ENCODE measurements at places on chromosomes 13 and 19.

DNA sequence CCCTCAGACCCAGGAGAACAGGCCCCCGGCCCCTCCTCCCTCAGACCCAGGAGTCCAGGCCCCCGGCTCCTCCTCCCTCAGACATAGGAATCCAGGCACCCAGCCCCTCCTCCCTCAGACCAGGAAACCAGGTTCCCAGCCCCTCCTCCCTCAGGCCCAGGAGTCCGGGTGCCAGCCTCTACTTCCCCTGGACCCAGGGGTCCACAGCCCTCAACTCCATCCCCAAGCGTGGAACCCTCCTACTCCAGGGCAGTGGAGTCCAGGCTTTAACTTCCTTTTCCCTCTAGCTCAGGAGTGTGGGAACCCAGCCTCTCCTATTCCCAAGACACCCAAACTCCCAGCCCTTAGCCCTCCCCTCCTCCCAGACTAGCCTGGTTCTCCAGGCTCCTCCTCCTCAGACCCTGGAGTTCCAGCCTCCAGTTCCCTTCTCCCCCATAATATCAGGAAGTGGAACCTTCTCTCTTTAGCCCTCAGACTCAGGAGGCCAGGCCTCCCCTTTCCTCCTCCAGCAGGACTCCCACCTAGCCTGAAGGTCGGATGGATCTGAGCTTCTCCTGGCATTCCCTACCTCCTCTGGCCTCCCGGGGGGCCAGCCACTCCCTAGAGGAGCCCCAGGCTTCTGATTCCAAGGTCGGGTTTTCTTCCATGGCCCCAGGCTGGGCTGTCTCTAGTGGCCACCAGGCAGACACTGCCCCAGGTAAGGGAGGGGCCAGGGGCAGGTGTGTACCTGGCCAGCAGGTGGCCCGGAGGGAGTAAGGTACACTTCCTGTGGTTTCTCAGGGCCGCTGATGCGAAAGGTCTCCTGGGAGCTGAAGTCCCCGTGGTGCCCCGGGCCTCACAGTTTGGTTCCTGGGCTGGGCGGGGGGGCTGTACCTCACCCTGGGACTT, at the start of gene TMC4:
TMC4 (minus strand) TSS at position 690 of the 888 bp plus-strand sequence; CDS start at position 647, 43 bp downstream.
- no peak for DNase-seq

DNA sequence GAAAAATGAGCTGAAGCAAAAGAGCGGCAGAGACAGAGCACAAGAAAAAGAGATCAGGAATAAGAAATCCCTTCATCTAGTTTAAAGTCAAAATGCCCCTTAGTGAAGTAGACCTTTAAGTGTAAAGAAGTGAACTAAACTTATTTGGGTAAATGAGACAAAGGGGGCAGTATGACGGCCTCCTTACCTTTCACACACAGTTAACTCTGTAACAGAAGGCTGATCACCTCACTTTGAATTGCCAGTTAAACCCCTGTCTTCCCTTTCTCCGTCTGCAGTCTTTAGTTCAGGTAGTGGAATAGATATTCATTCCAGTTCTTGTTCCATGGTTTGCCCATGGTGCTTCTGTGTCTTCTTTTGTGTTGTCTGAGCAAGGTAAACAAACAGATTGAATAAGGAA, 1029.8 kb downstream of the DIAPH3 start:
- DNase-seq = no peak

GRCh38 chr13:70235565-70235964, 127.3 kb upstream of the KLHL1 start:
- DNase-seq = no peak

GRCh38 chr19:43983544-43983911, 460 bp upstream of the ZNF155 start:
- DNase-seq = no peak

- no peak for DNase-seq
These were observed 57.7 kb downstream of the ANKRD10 start for GRCh38 chr13:110856942-110857835.

DNA sequence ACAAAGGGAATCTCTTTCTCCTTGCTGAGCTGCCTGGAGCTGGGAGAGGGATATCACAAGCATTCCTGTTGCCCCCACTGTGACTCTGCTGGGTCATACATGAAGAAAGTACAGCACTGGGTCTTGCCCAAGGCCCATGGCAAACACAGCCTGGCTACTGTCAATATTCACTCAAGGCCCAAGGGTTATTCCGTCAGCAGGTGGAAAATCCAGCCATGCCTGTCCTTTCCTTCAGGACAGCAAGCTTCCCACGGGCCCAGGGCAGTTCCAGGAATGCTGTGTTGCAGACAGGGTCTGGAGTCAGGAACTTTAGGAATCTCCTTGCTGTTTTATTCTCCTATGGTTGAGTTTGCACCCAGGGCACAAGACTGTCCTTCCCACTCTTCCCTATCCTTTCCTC, 106.8 kb downstream of the TNFSF13B start:
- no peak for DNase-seq

DNA sequence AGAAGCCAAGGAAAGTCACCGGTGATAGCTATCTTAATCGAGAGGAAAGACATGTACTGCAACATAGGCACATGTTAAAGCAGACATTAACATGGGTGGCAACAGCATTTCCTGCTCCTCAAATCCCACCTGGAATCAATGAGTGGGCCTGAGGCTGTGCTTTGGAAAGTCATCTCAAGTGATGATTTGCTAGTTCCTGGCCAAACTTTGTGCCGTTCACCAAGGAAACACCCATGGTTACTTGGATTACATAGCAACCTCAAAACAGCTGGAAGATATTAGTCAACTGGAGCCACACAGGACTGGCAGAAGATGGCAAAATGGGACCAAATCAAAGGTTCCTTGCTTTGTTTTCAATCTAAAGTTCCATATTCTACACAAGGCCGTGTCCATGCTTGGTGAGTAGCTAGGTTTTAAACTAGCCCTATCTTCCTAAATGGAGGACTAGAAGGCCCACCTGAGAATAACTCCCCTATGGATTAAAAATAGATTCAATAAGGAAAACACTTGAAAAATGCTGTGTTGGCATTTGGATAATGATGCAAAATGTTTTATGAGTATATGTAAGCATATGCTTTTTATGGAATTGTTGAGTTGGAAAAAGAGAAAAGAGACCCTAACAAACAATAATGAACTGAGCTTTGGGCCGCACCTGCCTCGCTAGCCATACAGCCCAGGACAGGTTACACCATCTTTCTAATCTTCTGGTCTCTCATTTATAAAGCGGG, 144.5 kb downstream of the RGCC start:
- no peak for DNase-seq

GRCh38 chr19:33895366-33895765, 98.7 kb downstream of the KCTD15 start:
- DNase-seq = no peak

GRCh38 chr13:56755181-56755935, 385.4 kb upstream of the PRR20A start:
- no peak for DNase-seq

- DNase-seq = no peak
These were observed 8.1 kb downstream of the ALOX5AP start for GRCh38 chr13:30743319-30744055.

- DNase-seq = no peak
These were observed 12.5 kb downstream of the ZNF714 start for GRCh38 chr19:21094347-21095025.

- DNase-seq = no peak
These were observed 29.0 kb upstream of the CEBPG start for GRCh38 chr19:33344573-33344925.

DNA sequence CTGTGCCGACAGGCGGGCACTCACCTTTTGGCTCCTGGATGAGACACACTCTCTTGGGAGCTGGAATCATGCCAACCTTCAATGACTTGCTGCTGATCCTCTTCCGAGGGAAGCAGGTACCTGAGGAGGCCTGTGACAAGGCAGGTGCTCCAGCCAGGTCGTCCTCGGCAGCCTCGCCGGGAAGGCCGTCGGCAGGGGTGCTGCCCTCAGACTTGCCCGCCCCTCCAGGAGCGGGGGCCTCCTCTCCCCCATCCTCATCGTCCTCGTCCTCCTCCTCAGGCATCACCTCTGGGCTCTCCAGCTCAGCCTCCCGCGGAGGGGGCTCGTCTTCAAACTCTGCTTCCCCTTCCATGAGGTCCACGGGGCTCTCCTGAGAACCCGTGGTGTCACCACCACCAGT, 29.2 kb downstream of the SUGP2 start:
- no peak for DNase-seq

GRCh38 chr19:12953138-12953798, 3.8 kb downstream of the GADD45GIP1 start:
- no peak for DNase-seq

DNA sequence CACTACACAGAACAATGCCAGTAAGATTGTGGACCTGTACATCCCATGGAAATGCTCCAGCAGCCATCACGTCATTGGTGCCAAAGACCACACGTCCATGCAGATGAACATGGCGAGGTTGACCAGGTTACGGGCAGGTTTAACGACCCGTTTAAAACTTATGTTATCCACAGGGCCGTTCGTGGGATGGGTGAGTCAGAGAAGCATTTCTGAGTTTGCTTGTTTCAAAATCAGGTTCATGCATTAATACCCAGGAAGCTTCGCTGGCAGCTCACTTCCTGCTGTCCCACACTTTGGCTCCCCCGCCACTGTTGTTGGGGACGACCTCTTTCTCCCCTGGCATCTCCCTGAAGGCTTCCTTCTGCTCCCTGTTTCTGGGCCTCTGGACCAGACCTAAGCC, 194.1 kb downstream of the USP12 start:
- no peak for DNase-seq

- DNase-seq = no peak
These were observed 35.7 kb downstream of the ZNF493 start for GRCh38 chr19:21432590-21432989.

GRCh38 chr19:33906578-33907335, 110.1 kb downstream of the KCTD15 start:
- no peak for DNase-seq

GRCh38 chr19:16160943-16161560, 12.3 kb downstream of the CIB3 start:
- DNase-seq = no peak

DNA sequence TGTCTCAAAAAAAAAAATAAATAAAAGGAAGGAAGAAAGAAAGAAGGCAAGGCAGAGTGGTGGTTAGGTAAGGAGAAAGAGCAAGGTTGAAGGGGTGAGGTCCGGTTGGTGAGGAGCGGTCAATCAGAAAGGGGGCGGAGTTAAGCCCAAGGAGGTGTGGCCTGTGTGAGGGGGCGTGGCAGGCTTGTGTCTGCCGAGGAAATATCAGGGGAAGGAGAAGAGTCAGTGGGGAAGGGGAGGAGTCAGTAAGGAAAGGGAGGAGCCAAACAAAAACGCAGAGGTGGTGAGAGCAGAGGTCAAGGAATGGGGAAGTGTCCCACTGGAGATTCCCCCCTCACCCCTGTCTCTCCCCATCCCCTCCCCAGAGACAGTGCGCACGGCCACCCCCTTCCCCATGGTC, 5.9 kb downstream of the CACNG7 start:
- DNase-seq = no peak

DNA sequence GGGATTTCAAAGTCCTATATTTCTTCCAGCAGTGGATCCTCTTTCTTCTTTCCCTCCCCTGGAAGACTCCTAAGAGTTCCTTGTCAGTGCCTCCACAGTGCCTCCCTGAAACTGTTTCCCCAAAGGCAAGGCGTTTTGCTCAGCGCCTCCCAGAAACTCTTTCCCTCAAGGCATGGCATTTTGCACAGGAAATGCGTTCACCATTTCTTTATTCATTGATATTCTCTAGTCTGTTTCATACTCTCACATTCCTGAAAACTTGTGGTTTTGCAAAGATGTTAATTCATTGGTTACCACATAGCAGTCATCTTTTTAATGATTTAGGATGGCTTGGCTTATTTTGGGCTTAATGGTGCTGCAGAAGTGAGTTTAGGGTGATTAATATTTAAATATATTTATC, 177.3 kb upstream of the SLC10A2 start:
- DNase-seq = no peak

DNA sequence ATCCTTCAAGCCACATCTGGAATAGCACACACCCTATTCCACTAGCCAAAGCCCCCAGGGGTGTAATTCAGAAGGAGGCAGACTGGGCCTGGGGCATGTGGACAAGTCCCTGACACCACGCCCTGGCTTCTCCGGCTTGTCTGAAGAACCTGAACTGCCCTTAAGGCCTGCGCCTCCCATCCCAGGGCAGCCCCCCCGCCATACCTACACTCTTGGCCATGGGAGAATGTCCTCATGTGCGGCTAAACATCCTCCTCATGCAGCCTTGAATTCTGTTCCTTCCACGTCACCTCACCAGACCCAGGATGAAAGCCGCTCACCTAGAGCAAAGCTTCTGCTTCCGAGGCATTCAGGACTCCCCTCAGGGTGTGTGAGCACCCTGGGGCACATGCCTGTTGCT, 24.3 kb upstream of the POU2F2 start:
- no peak for DNase-seq

DNA sequence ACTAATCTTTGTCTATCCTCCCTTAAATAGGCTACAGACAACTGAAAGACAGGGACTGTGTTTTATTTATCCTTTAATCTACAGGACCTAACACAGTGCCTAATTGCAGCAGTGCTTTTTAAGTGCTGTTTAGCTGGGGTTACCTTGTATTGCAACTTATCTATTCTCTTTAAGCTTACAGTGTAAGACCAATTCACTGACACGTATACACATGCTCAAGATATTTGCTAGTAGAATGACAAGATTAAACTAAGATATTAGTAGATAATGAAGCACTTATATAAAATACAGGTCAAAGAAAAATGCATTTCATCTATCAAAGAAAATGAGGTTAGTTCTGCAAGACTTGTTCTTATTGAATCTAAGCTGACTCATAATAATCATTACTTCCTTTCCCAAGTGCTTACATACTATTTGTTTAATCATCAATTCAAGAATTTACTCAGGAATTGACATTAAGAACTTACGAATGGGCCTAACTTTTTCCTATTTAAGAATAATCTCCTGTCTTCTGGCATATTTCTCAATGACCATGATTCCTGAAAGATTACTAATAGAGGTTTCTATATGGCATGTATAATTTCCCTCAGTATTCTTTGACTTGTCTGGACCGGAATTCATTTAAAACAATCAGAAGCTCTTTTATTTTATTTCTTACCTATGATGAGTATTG, 75.8 kb upstream of the MAB21L1 start:
- DNase-seq = no peak

DNA sequence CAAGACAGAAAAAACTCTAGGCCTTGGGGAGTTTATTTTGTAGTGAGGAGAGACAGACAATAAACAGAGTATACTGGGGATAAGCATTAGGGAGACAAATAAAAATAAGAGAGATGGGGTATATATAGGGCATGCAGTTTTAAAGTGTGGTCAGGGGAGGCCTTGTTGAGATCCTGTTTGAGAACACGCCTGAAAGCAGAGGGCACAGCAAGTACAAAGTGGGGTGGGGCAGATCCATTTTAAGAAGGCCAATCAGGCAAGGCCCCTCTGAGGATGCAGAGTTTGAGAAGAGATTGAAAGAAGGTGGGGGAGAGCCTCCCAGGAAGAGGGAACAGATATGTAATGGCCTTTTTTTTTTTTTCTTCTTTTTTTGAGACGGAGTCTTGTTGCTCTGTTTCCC, 2.1 kb downstream of the PPP2R1A start:
- no peak for DNase-seq

DNA sequence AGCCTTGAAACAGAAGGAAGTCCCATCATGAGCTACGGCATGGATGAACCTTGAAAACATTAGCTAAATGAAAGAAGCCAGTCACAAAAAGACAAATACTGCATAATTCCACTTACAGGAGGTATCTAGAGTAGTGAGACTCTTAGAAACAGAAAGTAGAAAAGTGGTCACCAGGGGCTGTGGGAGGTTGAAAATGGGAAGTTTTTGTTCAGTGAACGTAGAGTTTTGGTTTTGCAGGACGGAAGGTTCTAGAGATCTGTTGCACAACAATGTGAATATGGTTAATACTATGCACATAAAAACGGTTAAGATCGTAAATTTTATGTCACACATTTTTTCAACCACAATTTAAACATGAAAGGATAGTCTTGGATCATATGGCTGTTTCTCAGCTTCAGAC, 11.9 kb upstream of the SLC10A2 start:
- DNase-seq = no peak

Measured in activated naive CD8-positive, alpha-beta T cell treated with anti-CD3 and anti-CD28 coated beads, Interleukin-2, amount 10 ng/mL, durations not matched to agents 7 days and 5 days (primary cell).